ENCODE measurements at places on chromosomes 3 and 15.

DNA sequence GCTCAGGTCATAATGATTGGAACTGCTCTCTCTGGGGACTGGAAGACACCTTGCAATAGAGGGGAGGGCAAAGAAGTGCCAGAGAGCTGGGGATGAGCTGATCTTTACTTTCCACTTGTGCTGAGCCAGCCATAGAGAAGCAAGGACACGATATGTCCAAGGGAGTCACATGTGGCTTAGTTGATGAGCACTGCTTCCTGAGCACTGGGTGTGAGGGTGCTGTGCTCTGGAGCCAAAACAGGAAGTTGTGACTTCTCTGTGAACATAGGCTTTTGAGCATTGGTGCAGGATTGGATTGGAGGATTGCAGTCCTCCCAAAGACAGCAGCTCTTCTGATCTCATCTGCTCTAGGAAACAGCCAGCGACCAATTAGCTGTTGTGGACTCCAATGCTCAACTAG is 6.7 kb downstream of the PARP14 start:
- no peak for DNase-seq

GRCh38 chr15:62571072-62571471 is 406.0 kb upstream of the C2CD4B start:
- no peak for DNase-seq

GRCh38 chr3:136955813-136956212 is 2.0 kb upstream of the IL20RB start:
- no peak for DNase-seq

DNA sequence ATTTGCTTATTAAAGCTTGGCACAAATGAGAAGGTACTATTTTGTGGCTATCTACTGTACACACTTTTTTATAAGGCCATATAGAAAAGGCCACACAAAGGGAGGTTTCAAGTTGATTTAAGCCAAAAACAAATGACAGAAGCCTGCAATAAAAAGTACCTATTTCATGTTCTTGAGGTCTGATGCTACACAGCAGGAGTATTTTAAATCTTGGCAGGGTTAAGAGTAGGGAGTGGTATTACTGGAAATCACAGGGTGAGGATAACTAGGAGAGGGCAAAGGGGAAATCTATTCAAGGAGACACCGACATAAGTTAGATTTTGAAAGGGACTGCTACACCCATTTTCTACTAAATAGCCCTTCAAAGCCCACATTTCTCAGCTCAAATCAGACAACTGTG is 146.2 kb downstream of the GREM1 start:
- no peak for DNase-seq

DNA sequence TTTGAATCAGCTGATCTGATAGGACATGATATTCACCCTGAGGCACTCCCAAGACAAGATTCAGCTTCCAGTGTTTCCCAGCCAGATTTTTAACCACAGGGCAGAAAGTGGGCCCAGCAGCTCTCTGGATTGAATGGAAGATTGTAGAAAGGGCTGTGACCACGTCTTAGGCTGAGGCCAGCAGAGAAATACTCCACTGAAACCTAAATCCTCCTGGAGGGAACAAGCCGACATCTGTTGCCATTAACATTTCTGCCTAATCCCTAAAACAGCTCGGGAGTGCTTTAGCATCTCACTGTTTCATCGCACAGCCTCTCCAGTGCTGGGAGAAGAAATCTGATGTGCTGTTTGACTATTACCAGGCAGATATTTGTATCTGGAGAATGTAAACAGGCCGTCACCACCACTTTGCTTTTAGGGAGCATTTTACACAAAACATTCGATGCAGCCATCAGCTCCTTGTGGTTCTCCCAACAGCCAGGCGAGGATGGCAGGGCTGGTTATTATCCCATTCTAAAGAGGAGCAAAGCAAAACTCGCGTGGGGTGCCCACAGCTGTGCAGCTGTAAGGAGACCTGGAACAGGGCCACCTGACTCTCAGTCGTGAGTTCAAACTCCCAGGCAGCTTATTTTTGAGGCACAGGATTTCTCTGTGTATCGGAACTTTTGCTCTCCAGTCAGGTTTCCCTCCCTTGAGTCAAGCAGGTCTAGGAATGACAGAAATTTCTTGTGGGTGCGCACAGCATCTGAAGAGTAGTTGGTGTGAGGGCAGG is 117.4 kb downstream of the LIPC start:
- no peak for DNase-seq

DNA sequence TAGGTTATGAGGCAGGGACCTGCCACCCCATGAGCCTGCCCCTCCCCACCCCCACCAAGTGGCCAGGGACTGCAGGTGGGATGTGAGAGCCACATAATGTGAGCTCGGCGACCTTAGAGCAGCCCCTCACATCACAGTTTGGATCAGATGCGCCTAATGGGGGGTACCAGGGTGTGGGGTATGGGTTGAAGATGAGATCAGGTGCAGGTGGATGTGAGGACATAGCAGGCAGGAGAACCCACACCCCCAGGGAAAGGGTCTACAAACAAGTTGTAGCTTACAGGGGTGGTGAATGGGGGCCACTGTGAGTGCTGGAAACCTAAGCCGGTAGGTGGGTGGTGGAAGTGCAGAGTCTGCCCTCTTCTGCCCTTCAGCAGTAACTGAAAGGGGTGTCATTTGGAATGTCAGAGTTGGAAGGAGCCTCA is 94.0 kb downstream of the CORO2B start:
- DNase-seq, result no peak

GRCh38 chr15:20349774-20350498 is 191.7 kb downstream of the GOLGA6L6 start:
- DNase-seq, result no peak

GRCh38 chr15:94182883-94183282 is 48.5 kb upstream of the MCTP2 start:
- DNase-seq, result no peak

DNA sequence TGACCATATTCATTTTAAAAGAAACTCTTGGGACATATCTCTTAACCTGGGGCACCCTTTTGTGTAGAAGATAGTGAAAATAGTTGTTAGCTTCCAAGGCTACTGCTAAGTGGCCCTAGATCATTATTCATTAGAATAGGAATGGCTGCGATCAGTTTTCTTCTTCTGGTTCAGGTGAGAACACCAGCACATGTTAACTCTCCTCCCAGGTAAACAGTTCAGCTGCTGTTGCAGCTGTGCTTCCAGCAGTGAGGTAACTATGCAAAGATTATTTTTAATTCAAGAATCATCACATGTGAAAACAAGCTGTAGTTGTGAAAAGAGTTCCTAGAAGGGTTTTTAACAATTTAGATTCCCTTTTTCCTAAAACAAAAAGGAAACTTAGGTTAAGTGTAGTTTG is 43.3 kb downstream of the ZPLD1 start:
- no peak for DNase-seq

DNA sequence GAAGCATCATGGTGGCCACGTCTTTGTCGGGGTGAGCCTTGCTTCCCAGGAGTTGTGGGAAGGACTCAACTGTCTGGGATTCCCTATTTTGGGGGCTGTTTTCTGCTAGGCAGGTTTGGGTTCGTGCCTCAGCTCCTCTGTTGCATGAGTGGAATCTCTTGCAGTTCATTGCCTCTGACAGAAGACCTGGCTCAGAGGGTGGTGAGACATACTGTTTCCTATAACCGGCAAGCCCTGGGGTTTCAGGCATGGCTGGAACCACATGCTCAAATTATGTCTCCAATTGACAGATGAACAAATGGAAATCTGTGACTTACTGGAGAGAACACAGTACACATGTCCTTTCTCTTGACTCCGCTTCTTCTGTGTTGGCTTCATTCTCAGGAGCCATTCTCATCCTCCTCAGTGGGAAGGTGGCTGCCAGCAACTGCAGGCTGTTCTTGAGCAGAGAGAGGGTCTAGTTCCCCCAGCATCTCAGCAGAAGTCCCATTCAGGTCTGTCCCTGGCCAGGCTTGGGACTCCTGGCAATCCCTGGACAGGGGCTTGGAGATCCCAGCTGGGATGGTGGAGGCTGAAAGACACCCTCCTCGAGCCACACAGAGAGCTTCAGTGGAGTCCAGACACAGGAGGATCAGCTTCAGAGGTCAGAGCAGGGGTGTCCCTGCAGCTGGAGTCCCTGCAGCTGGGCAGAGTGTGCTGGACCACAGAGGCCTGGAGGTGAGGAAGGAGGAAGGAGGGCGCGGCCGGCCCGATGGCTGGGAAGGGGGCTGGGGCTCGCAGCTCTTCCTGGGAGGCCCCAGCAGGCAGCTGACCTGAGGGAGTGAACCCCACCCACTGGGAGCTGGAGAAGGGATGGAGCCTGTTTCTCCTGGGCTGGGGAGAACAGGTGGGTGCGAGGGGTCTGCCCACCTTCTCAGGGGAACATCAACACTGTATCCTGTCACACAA is 97.6 kb downstream of the LSM3 start:
- DNase-seq, result no peak

GRCh38 chr3:50815844-50816243 is 141.1 kb downstream of the DOCK3 start:
- DNase-seq, result no peak

- no peak for DNase-seq
Observed at GRCh38 chr15:36590838-36591237, 11.4 kb downstream of the CDIN1 start.

GRCh38 chr15:59420986-59421618 is 16.9 kb upstream of the FAM81A start:
- no peak for DNase-seq
